NCI-H2029 treated with DMSO at 0.1 percent for 48 hours (cell line): ENCODE measurements at places on chromosomes 3 and 15.

GRCh38 chr3:24373198-24373959 is 121.3 kb downstream of the THRB start:
- DNase-seq: no peak

DNA sequence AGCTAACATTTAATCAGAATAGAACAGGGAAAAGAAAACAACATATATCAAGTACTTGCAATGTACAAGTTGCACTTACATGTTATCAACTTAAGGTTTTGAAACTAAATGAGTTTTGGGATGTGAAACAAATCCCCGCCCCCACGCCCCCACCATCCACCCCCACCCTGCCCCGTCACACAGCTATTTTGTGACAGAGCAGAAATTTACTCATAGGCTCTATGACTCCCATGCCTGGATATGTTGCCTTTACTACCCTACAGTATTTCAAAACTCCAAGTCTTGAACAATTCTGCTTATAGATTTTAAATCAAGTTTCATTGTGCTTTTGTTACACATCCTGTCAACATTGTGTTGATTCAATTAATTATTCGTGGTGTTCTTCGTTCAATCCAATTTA is 18.1 kb upstream of the IL1RAP start:
- DNase-seq: no peak

DNA sequence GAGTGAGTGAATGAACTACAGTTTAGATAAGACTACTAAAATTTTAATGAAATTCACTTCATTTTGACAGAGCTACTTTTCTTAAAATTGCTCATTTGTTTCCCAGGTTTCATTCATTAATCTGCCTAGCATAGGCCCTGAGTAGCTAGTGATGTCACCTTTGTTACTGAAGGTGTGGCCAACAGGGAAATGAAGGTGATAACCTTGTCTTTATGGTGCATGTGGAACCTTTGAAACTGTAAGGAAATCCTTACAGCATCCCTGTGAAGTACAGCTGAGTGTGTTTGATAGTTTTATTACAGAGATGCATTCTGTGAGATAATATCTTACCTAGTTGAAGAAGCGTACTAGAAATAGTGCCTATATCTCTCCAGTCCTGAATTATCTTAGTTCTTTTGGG is 112.9 kb downstream of the AKAP13 start:
- no peak for DNase-seq

DNA sequence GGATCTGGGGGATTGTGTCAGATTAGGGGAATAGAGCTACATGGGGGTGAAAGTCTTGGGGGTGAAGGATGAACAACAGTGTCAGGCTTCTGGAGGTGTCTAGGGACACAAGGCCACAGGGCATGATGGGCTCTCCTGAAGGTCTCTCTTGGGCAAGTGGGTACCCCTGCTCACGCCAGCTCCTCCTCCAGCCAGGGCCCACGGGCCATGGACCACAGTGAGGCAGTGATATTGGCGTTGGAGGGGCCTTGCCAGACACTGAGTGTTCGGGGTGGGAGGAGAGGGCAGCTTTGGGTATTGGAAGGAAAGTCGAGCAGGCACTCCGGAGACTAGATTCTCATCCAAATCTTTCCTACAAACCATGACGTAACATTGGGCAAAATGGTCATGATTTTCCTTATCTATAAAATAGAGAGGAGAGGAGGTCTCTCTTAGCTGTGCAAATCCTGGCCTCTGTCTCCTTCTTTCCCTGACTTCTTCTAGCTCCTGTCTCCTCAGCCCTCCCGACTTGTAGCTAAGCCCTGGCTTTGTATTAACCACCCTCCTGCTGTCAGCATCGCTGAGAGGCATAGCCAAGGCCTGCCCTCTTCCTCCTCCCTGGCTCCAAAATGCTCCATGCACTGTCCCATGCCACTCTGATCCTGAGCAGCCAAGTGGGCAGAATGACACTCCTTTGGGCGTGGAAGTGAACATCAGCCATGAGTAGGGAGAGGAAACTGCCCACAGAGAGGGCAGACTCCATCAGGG is 24.0 kb upstream of the SRP14 start:
- no peak for DNase-seq

DNA sequence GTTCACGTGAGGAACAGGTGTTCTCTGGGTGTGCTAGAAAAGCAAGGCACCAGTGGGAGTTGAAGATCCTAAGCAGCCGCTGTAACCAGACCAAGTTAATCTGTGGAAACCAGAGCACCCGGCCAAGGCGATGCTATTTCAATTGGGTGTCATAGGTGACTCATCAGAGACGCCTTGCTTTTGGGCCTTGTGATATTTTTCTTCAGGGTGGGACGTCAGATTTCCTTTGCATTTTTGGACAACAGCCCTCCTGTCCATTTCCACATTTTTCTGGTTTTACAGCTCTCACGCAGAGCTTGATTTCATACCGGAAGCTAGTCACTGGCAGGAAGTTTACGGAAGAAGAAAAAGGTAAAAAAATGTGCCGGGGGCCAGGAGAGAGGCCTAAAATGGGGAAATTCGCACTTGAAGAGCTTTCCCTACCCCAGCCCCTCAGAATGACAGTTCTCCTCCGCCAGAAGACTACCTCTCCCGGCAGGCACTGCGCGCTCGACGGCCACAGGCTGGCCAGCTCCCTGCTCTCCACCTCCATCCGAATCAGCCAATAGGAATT is 471 bp upstream of the KBTBD8 start:
- no peak for DNase-seq

DNA sequence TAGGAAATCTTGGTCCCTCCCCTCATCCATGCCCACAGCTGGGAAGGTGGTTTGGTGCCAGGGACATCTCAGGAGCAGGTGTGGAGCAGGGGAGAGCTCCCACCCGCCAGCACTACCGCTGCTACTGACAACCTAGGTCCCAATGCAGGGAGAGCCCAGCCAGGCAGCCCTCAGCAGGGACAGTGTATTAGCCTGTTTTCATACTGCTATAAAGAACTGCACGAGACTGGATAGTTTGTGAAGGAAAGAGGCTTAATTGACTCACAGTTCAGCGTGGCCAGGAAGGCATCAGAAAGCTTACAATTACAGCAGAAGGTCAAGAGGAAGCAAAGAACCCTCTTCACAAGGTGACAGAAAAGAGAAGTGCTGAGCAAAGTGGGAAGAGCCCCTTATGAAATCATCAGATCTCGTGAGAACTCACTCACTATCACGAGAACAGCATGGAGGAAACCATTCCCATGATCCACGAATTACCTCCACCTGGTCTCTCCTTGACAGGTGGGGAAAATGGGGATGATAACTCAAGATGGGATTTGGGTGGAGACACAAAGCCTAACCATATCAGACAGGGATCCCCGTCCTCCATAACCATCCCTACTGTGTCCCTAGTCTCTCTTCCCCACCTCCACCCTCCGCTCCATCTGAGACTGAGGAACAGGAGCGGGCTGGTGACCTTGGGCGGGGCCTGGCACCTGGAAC is 218.6 kb downstream of the TBC1D2B start:
- no peak for DNase-seq

- DNase-seq: no peak
Measured at GRCh38 chr3:45684327-45684892, 4.8 kb upstream of the SACM1L start.

DNA sequence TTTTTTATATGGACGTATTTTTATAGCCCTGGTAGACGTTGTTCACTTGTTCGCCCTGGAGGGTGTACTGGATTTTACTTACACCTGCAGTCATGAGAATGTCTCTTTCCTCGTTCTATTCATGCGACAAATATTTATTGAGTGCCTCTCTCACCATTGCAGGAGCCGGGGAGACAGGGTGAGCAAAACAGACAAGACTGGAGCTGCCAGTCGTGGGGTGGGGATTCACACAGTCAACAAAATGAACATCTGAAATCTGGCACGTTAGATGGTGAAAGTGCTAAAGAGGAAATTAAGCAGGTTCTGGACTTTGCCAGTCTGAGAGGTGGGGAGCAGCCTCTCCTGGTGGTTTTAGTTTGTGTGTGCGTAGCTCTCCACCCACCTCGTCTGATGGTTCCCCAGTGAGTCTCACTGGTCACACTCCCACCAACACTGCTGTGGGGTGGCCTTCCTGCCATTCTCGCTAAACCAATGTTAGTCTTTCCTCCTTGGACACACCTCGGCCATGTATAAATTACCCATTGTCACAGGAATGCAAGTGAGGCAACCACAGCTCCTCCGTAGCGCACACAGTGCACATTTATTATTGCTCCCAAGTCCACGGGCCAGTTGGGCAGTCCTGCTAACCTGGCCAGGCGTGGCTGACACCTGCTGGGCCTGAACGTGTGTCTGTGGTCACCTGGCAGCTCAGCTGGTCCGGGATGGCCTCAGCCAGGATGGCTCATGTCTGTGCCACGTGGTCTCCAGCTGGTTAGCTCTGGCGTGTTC is 31.5 kb downstream of the FBLN2 start:
- DNase-seq: no peak

- DNase-seq: no peak
Measured at GRCh38 chr15:38743147-38743546, 178.5 kb upstream of the RASGRP1 start.

- DNase-seq: no peak
Measured at GRCh38 chr15:70870051-70870450, 16.1 kb upstream of the LARP6 start.

DNA sequence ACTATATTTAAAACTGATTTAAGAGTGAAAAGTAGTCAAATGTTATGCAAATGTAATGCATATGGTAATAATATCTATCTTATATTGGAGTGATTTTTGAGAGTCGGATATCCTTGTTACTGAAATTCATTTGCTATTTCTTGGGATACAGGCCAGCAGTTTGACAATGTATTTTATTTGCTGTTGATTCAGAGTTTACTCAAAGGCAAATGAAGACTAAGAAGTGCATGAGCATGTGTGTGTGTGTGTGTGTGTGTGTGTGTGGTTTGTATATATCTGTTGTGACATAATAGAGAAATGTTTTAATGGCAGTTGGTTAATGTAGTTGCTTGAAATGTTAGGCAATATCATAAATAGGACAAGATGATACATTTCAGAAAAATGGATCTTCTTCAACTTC is 39.0 kb downstream of the UNC13C start:
- no peak for DNase-seq

- DNase-seq: no peak
Measured at GRCh38 chr3:38541806-38542205, 45.7 kb downstream of the EXOG start.

- DNase-seq: no peak
Measured at GRCh38 chr3:177358977-177359592, 161.8 kb upstream of the TBL1XR1 start.
